ENCODE measurements at places on chromosomes 13 and 19. TPM values are rescaled to one million over a fixed set of nuclear protein-coding genes. Genes with fewer than 3 reads are reported as not detected.

DNA sequence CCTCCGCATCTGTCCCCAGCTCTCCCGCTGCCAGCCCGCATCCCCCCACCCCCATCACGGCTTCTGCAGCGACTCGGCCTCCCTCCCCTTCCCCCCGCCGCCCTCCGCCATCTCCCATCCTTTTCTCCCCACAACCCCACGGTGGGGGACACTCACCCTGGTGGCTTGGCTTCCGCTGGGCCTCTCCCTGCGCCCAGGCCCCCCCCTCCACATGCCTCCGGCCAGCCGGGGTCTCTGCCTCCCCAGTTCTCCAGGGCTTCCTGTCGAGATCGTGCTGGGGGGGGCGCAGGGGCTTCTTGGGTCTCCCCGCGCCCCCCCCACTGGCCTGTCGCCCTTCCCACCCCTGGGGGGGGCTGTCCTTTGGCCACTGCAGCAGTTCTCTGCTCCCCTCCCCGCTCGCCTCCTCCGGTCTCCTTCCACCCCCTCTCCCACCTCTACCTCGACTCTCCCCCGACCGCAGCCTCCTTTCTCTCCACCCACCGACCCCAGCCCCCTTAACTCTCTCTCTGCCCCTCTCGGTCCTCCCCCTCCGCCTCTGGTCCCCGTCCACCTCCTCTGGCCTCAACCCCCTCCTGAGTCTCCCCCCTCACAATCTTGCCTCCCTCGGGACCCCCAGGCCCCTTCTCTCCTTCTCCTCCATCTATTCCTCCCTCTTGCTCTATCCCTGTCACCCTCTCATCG lies 17.1 kb downstream of the LRRC4B start:
- H3K4me1 ChIP-seq, result peaks cover 22% of the 10 kb centered on the region
- H3K4me3 ChIP-seq, result peak overlapping the region; percentile 53
- H3K27ac ChIP-seq, result peak overlapping the region; percentile 39
- H3K36me3 ChIP-seq, result no peaks in the 10 kb centered on the region
- H3K27me3 ChIP-seq, result peaks cover 4% of the 10 kb centered on the region

The CLDN10 gene
- total RNA-seq, result not detected

The IZUMO4 gene
- 5.4 TPM for total RNA-seq

DNA sequence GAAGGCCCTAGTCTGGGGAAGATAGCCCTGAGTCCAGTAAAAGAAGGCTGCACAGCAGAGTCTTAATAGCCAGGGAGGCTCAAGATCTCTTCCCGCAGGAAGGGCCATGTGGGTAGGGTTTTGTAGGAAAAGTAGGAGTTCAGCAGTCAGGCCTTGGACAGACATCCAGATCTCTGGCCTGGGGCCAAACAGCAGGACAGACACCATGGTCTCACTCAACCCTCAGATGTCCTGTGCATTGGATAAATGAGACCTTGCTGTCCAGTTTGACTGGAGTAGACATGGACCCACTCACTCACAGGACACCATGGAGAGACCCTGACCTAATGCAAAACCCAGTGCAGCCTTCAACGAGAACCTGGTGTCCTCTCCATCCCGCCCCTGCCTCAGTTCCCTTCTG lies 3.9 kb downstream of the OCEL1 start:
- DNase-seq, result no peak
- no peaks in the 10 kb centered on the region for H3K27me3 ChIP-seq
- no peak overlapping the region for H3K27ac ChIP-seq
- no peak overlapping the region for H3K4me3 ChIP-seq
- peaks cover 35% of the 10 kb centered on the region for H3K4me1 ChIP-seq

- no peak for DNase-seq
- no peak overlapping the region for H3K27ac ChIP-seq
- H3K4me1 ChIP-seq, result no peaks in the 10 kb centered on the region
- H3K36me3 ChIP-seq, result no peaks in the 10 kb centered on the region
Measured at GRCh38 chr13:20546556-20546955, 20.4 kb upstream of the IFT88 start.

DNA sequence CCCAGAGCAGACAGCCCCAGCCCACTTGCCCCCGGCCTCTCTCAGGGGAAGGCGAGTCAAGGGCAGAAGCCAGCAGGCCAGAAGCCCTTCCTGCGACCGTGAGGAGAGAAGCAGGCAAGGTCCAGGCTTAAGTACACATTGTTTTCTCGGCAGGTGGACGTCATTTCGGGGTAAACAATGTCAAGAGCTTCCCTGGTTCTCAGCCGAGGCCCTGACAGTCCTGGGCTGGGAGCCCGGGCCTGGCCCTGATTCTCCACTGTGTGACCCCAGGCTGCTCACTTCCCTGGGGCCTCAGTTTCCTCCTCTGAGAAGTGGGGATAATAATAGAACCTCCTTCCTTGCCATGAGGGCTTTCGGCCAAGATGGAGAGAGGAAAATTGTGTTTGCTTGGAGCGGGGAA lies 19.4 kb downstream of the PLVAP start:
- H3K4me3 ChIP-seq, result no peak overlapping the region
- no peaks in the 10 kb centered on the region for H3K36me3 ChIP-seq
- DNase-seq, result no peak
- H3K4me1 ChIP-seq, result peaks cover 6% of the 10 kb centered on the region

The ZNF816 gene
- total RNA-seq, result 4.0 TPM

DNA sequence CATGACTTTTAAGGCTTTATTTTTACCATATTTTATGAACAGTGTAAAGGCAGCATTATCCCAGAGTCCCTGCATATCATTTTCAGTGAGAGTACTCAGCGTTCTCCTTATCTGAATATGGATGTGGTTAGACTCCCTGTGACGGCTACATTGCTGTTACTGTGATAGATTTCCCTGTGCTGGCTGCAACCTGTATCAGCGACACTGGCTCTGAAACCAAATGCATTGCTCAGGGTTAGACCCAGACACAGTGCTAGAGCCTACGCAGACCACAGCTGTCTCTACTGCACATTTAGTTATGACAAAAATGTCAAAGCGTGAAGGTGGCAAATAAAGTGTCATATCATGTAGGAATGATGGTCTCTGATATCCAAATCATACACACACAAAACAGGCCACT lies 138.0 kb downstream of the ENOX1 start:
- no peak overlapping the region for H3K4me3 ChIP-seq
- no peak overlapping the region for H3K27ac ChIP-seq
- no peak for DNase-seq
- no peaks in the 10 kb centered on the region for H3K36me3 ChIP-seq

The PCSK4 gene
- total RNA-seq, result 3.7 TPM

The ERICH6B gene
- total RNA-seq, result not detected

DNA sequence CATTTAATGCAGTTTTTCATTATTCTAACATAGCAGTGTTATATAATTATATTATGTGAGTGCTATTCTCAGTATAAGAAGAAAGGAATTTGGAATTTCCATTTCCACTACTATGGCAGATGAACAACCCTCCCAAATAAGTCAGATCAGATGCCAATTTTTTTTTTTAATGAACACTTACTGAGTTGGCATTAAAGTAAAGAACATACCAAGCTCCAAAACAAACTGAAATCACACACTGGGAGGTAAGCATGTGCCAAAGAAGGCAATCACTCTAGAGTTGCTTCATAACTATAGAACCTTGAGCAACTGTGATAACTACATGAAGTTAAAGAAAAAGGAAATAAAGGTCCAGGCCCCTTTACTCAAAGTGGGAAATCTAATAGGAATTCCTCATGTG lies 90.3 kb downstream of the RNF17 start:
- H3K4me3 ChIP-seq, result no peak overlapping the region
- no peaks in the 10 kb centered on the region for H3K36me3 ChIP-seq
- H3K27me3 ChIP-seq, result no peaks in the 10 kb centered on the region
- DNase-seq, result no peak
- H3K4me1 ChIP-seq, result peaks cover 10% of the 10 kb centered on the region
- no peak overlapping the region for H3K27ac ChIP-seq

DNA sequence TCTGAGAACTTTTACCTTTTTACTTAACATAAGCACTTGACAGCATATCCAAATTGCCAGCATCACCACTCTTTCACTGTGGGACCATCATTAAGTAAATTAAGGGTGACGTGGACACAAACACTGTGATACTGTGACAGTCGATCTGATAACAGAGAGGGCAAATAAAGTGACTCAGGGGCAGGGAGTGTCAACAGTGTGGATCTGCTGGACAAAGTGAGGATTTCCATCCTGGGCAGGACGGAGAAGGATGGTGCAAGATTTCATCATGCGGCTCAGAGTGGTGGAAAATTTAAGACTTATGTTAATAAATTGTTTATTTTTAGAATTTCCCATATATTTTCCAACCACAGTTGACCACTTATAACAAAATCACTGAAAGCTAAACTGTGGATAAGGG lies 60.0 kb upstream of the WDFY2 start:
- DNase-seq, result no peak
- H3K27ac ChIP-seq, result no peak overlapping the region
- H3K27me3 ChIP-seq, result no peaks in the 10 kb centered on the region
- H3K4me1 ChIP-seq, result no peaks in the 10 kb centered on the region
- H3K4me3 ChIP-seq, result no peak overlapping the region
- no peaks in the 10 kb centered on the region for H3K36me3 ChIP-seq

The FLT3LG gene
- 9.6 TPM for total RNA-seq

The NLRP9 gene
- total RNA-seq, result not detected
